ENCODE measurements at places on chromosomes 3 and 15.

- DNase-seq: no peak
These were observed 210.8 kb downstream of the GAP43 start for GRCh38 chr3:115834068-115834467.

- DNase-seq: no peak
These were observed 207.3 kb downstream of the XXYLT1 start for GRCh38 chr3:195063581-195064193.

- no peak for DNase-seq
These were observed 76.2 kb upstream of the ADPGK start for GRCh38 chr15:72859757-72860145.

DNA sequence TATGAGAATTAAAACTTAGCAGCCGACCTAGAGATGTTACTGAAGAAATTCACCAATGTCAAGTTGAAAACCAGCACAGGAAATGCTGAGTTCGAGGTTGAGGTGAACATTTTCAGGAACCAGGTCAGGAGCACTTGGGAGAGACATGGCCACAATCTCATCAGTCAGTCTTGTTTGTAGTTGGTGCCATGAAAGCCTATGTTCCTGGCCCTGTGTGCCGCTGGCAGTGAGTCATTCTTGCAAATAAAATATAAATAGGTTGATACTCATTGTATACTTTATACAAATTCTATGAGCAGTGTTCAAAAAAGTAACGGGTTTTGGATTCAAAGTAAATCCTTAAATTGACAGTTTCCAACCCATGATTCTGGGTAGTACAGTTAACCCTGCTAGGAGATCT, 1.5 kb upstream of the FSIP1 start:
- DNase-seq: no peak

- DNase-seq: no peak
These were observed 110.7 kb upstream of the CDIN1 start for GRCh38 chr15:36468746-36469145.

GRCh38 chr15:42032376-42033213, 11.8 kb upstream of the PLA2G4E start:
- no peak for DNase-seq

GRCh38 chr3:9884555-9885165, 4.6 kb upstream of the CIDEC start:
- no peak for DNase-seq

DNA sequence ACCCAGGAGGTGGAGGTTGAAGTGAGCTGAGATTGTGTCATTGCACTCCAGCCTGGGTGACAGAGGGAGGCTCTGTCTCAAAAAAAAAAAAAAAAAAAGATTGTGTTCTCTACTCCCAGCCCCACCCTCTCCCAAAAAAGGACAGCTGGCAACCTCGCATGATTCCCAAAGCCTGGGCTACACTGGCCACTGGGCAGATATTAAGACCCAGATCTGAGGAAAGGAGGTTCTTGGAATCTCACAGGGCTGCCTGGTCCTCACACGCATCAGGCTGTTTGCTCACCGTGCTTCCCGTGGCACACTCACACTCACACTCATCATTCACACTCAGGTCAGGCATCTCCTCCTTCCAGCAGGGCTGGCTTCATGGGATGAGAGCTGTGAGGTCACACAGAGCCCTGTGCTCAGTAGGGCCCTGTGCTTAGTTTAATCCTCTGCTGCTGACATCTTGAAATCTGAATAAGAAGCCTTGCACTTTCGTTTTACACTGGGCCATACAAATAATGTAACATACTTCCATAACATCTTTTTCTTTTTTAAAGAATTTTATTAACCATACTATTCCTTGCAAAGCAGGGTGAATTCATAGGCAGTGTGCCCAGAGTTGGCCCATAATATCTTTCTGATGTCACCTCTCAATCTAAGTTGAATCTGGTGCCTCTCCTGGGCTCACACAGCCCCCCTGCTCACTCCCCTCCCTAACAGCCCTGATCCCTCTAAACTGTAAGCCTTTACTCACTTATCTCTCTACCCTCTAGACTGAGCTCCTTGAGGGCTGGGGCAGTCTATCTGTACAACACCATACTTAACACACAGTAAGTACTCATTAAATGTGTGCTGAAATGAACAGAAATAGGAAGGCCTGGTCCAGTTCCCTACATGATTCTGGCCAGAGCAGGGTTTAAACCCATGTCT, 50.2 kb upstream of the C15orf39 start:
- no peak for DNase-seq

DNA sequence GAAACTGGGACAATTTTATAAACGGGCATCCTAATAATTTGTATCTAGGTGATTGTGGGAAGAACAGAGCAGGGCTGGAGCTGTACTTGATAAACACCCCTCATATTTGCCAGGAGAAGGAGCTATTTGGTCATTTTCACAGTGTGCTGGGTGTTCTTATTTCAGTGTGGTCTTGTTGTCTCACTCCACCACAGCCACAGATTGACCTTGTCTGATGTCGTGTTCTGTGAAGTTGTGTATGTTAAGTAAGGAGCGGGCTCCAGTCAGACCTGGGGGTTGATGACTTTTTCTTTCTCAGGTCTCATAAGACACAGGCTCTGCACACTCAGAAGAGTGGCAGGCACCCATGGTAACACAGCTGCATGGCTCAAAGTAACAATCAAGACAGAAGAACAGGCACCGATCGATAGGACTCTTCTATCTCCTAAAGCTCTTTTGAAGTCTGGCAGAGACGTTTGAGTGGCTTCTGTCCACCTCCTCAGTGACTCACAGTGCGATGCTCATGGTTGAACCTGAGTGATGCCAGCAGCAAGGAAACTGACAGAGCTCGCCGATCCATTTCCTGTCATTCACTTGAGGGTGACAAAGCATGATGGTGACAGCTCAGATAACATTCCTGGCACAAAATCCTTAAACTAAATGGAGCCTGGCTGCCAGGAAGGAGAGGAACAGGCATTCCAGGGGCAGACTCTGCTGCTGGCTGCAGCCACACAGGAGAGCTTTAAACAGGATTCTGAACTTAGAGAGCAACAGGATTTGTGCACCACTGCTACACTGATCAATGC, 20.8 kb downstream of the DPH3 start:
- DNase-seq: no peak

DNA sequence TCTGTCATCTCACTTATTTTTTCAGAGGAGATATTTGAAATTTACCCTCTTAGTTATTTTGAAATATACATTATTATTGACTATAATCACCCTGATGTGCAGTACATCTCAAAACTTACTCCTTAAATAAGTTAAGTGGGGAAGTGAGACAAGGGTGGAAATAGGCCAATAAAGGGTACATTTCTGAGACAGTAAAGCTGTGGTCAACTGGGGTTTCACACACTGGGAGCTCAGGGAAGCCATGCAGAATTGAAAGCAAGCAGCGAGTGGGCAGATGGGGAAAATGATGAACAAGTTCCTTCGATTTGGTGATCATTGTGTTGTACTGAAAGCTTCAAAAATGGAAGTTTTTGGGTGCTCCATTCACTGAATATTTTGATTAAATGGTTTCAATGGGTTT, 21.6 kb upstream of the MOBP start:
- DNase-seq: no peak

DNA sequence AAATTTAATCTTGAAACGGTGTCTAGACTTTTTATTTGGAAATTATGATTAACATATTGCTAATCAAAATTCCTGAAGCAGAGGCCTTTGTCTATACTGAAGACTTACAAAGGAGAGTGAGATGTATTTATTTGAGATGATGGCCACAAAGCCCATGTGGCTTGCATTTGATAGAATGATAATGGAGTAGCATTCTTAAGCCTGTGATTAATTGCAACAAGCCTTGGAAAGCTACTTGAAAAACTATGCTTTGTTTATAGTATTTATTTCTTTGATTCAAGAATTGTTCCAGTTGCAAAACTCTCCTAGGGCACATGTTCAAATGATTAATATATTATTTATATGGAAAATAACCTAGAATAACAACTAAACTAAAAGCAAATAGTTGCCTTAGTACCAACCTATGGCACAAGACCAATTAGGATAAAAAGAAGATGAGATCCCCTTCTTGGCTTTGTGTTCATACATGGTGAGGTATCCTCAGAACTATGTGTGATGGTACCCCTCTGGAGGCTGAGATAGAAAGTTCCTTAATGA, 244.1 kb upstream of the TBL1XR1 start:
- no peak for DNase-seq

GRCh38 chr3:190158261-190158660, 37.6 kb upstream of the P3H2 start:
- DNase-seq: no peak

DNA sequence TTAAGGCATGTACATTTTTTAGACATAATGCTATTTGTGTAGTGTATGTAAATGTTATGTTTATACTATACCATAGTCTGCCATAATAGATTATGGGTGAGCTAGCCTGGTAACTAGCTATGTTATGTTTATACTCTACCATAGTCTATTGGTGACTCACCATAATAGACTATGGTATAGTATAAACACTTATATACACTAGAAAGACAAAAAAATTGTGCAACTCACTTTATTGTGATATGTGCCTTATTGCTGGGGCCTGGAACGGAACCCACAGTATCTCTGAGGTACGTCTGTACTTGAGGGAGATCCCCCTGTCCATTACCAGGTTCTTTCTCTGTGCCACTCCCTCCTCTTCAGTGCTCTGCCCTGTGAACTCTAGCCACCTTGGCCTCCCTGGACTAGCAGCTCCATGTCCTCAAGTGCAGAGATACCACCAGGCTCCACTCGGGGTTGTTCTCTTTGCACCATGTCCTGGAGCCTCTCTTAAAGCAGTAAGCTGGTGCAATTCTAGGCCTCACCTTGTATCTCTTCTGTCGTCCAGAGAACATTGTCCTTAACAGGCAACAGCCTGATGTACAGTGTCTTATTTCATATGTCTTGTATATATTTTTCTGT, 60.8 kb upstream of the PXYLP1 start:
- no peak for DNase-seq

DNA sequence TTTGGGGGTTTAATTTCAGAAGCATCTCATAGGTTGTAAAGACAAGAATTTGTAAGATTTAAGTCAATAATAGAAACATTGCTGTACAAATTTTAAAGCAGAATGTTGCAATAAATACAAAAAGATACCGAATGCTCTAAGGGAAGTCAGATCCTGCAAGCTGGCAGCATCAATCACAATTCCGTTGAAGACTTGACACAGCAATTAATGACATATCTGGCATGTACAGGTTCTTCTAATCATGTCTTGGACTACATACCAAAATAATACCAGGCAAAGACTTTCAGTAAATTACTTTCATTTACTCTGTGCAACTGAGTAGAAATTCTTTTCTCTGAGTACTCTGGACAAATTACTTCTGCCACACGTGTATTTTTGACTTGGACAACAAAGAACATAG, 54.0 kb upstream of the CDIN1 start:
- DNase-seq: no peak

DNA sequence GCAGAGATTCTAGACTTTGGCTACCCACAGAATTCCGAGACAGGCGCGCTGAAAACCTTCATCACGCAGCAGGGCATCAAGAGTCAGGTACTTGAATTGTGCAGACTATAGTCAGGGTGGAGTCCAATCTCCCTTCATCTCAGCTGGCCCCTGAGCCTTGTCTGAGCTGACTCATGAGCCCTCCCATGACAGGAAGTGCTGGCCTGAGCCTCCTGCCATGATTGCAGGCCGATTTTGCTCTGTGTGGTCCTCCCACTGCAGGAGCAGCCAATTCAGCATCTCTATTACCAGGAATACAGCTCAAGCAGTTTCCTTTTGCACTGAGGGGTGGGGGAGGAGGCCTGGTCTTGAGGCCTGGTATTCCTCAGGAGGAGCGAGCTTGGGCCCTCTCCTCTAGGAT, 5.5 kb downstream of the AP2M1 start:
- DNase-seq: no peak

GRCh38 chr3:171744158-171744741, 66.0 kb downstream of the PLD1 start:
- no peak for DNase-seq

DNA sequence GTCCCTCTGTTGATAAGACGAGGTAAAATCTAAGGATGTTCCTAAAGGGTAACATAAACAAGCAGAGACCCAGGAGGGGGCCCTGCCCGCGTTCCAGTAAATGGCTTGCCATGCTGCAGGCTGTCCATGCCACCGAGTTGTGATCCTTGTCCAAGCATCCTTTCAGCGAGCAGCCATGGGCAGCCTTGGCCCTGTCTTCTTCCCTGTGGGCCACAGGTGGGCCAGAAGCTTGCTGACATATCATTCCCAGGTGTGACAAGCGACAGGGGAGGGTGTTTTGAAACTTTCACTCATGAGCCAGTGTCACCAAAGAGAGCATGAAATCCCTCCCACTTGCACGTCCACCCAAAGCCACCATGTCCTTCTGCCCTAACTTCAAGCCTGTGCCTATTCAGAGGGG, 53.7 kb downstream of the PCSK6 start:
- DNase-seq: no peak

- DNase-seq: no peak
These were observed 57.6 kb upstream of the PLXND1 start for GRCh38 chr3:129663930-129664646.

- no peak for DNase-seq
These were observed 29.4 kb upstream of the SEMA3F start for GRCh38 chr3:50125541-50126286.

DNA sequence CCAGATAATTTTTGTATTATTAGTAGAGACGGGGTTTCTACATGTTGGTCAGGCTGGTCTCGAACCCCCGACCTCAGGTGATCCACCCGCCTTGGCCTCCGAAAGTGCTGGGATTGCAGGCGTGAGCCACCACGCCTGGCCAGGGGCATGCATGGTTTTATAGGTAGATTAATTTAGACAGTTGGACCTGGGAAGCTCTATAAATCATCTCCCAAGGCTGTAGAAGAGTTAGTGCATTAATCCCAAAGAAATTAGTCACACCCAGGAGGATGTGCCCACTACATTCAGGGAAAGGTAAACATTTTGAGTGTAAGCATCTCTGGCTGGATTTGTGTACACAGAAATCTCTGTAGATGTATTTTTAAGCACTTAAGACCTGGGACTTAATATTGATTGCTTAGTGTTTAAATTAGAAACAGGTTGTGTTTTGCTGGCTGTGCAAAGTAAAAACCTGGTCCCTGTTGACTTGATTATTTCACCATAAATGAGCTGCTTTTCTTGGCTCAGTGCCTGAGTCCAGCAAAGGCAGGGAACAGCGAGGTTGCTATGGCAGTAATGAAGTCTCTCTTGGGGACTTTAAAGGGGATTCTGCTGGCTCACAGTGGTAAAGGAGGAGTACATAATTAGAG, 19.2 kb downstream of the EXOSC7 start:
- DNase-seq: no peak

GRCh38 chr15:100560323-100560722, 31.6 kb upstream of the CERS3 start:
- DNase-seq: no peak

DNA sequence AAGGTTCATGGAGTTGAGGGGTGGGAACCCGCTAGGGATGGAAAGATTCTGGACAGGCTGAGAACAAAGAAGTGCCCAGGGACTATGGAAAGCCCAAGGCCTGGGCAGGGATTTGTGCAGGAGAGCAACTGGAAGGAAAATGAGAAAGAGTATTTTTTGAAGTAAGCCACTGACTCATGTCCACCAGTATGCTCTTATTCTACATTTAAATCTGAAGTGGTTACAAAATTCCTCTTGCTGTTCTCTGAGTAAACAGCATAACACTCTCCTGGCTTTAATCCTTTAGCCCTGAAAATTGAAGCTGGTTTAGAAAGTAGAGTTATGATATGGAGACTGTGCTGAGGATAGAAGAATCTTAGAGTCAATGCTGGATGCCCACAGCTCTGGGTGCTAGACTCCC, 165.2 kb downstream of the ISL2 start:
- DNase-seq: no peak

GRCh38 chr15:74386496-74387140, 19.2 kb upstream of the CYP11A1 start:
- no peak for DNase-seq

Data from GM12892 (cell line).